Stimulated activated CD8-positive, alpha-beta memory T cell treated with anti-CD3 and anti-CD28 coated beads, Interleukin-12 subunit alpha, Interleukin-12 subunit beta, amount 100 ng/mL, for 4 hours (primary cell): ENCODE measurements at places on chromosomes 12 and 14.

DNA sequence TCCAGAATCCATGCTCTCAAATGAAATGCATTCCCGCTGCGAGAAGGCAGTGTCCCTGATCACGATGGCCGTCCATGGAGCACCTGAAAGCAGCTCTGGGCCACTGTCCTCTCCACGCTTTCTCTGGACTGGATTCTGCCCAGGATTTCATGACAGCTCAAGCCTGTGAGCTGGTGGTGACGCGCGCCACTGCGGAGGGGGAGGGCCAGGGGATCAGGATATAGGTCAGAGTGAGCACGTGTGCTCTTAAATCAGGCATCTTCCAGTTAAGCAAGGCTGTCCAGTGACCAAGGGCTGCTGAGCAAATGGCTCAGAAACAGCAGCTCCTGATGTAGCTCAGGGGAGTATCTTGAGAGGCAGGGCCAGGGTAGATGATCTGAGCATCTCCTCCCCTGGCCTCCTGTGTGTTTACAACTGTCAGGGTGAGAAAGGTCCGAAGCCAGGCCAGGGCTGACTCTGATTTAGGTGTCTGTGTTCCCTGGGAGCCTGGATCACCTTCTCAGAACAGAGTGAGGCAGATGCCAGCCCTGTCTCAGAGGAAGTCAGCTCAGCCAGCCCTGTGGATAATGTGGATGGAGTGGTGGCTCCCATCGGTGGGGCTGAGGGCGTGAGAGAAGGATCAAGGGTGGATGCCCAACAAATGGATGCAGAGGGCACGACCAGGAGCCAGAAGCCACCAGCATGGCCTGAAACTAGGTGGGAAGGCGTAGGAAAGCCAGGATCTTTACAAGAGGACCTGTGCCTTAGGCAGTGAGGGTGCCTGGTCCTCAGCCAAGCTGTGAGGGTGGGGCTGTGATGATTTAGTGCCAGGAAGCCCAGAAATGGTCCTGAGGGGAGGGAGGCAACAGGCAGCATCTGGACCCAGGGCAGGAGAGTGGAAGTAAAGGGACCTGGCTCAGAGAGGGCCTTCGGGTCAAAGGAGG lies 55.3 kb downstream of the ELK3 start:
- DNase-seq: no peak

- DNase-seq: no peak
Measured at GRCh38 chr14:36988568-36988967, 183.8 kb downstream of the SLC25A21 start.

DNA sequence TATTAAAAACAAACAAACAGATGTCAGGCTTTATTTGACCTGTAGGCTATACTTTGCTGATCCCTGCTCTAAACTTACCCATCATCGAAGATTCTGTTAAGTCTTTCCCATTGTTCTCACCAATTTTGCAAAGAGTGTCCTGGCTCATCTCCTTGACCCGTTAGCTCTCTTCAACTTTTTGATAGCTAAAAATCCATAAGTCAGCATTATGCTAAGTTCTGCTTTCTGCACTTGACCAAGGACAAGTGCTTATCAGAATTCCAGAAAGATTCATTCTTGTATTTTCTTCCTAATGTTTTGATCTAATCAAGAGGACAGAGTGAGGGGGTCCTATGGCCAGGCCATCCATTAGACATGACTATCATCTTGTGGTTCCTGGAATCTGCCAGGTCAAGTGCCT lies 503.5 kb downstream of the FUT8 start:
- DNase-seq: no peak

- no peak for DNase-seq
Measured at GRCh38 chr12:31260840-31261239, 65.1 kb downstream of the SINHCAF start.

DNA sequence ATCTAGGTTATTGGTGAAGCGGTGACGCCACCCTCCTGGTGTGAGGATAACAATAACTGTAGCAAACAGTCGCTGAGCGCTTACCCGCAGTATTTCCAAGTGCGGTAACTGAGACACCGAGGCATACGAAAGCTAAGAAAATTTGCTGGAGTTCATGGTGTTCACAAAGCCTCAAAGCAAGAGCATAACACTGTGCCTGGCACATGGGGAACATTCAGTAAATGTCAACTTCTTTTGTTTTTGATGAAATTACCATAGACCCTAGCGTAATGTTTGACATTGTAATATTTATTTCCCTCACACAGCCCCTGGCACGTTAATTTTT lies 767 bp downstream of the YEATS4 start:
- DNase-seq: no peak

DNA sequence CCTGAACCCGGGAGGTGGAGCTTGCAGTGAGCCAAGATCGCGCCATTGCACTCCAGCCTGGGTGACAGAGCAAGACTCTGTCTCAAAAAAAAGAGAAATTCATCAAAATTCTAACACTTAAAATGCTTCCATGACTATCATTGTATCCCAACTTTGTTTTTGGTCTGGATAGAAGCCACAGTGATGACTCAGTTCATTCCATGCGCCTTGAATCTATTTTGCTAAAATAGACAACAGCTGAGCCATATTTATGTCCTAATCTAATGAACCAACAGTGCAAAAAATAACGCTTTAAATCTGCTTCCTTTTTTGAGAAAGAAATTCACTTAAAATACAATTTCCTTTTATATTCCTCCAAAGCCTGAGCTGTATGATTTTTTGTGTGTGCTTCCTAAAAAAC lies 23.2 kb upstream of the BICD1 start:
- DNase-seq: no peak

GRCh38 chr12:50609292-50609874 lies 104.6 kb downstream of the DIP2B start:
- DNase-seq: no peak

- no peak for DNase-seq
Measured at GRCh38 chr14:45242706-45243105, 10.3 kb downstream of the MIS18BP1 start.

DNA sequence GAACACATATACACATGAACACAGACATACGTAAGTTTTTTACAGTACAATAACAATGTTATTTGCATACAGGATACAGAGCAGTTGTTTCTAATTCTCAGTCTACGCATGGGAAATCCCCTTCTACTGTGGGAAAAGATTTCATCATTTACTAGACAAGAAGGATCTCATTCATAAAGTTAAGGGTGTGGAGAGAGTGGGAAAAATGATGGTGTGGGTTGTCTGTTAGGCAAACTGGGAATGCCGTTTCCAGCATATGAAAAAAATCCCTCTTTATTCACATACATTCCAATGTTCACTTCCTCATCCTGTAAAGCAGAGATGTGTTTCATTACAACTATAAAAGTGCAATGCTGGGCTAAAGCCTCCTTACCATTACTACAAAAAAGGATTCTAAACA lies 120.9 kb downstream of the SINHCAF start:
- DNase-seq: no peak

GRCh38 chr12:122984612-122985337 lies 4.3 kb downstream of the ARL6IP4 start:
- DNase-seq: no peak

GRCh38 chr12:118064608-118065007 lies 3.6 kb upstream of the WSB2 start:
- DNase-seq: no peak

DNA sequence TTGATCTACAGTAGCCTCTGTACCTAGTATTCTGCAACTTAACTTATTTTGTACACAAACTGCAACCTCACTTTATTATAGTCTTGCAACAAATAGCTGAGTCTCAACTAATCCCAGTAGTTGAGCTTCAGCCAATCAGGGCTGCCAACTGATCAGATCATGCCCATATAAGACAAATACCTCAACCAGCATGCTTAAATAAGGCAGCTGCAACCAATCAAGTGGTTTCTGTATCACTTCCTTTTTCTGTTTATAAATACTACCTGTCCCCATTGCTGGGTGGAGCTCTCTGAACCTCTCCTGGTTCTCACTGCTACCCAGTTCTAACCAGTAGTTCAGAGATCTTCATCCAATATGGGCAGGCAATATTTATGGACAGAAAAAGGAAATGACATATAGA lies 248.5 kb upstream of the FBXO33 start:
- DNase-seq: no peak

DNA sequence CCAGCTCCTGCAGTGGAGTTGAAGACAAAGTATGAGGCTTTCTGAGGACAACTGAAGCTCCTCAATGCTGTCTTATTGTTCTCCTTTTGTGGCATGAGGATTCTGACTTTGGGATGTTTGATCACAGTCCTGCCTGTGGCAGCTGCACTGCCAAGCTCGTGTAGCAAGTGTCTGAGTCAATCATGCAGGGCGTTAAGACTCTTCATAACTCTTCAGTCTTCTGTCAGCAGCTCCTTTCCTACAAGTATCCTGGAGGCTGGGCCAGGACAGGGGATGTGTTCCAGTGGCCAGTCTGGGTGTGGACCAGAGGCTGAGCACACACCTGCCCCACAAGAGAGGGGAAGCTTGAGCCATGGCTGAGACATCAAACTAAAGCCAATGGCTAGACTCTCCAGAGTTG lies 94.3 kb downstream of the PELI2 start:
- DNase-seq: no peak

DNA sequence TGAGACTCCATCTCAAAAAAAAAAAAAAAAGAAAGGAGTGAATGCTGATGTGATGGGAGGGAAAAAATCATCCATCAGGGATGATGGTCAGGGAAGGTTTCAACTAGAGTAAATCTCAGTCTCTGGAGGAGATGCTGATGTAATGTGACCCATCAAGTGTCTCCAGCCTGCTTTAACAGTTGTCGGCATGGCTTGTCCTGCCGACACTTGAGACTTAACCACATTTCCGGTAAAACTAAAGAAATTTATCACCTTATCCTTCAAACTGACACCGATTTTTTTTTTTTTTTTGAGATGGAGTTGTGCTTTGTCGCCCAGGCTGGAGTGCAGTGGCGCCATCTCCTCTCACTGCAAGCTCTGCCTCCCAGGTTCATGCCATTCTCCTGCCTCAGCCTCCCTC lies 21.5 kb upstream of the ANAPC5 start:
- no peak for DNase-seq

GRCh38 chr12:117167769-117168168 lies 22.5 kb downstream of the FBXO21 start:
- DNase-seq: no peak

- no peak for DNase-seq
Measured at GRCh38 chr12:122399254-122399591, 23.2 kb downstream of the CLIP1 start.

DNA sequence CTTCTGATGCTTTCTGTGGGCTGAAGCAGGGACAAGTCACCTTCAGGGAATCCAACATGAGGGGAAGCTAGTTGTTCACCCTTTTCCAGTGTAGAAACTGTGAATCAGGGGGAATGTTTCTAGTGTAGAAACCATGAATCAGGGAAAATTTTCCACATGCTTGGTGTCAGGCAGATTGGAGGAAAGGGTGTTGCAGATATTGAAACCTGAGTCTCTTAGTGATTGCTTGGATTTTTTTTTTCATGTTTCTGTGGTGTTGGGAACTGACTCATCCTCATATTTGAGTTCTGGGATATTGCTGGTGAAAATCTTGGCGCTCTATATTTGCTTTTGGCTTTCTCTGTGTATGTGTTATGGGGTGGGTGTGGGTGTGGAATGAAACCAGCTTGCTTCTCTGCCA lies 144.5 kb upstream of the FBXO33 start:
- DNase-seq: no peak

DNA sequence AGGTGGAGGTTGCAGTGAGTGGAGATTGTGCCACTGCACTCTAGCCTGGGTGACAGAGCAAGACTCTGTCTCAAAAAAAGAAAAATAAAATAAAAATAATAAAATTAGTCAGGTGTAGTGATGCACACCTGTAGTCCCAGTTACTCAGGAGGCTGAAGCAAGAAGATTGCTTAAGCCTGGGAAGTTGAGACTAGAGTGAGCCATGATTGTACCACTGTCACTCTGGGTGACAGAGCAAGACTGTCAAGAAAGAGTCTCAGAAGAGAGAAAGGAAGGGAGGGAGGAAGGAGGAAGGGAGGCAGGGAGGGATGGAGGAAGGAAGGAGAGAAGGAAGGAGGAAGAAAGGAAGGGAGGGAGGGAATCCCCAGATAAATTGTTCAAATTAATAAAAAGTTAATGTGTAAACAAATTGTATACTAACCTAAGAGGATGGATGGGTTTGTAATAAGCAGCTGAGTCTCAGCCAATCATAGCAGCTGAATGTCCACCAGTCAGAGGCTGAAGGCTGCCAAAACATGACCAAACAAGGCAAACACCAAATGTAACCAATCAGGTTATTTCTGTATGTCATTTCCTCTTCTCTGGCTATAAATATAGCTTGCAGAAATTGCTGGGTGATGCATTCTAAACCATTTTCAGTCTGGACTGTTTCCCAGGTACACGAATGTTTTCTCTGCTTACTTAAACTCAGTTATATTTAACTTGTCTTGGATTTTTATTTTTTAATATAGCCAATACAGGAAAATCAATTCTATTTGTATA lies 6.1 kb upstream of the CDCA4 start:
- no peak for DNase-seq

- DNase-seq: no peak
Measured at GRCh38 chr12:109818253-109818652, 14.9 kb downstream of the TRPV4 start.

DNA sequence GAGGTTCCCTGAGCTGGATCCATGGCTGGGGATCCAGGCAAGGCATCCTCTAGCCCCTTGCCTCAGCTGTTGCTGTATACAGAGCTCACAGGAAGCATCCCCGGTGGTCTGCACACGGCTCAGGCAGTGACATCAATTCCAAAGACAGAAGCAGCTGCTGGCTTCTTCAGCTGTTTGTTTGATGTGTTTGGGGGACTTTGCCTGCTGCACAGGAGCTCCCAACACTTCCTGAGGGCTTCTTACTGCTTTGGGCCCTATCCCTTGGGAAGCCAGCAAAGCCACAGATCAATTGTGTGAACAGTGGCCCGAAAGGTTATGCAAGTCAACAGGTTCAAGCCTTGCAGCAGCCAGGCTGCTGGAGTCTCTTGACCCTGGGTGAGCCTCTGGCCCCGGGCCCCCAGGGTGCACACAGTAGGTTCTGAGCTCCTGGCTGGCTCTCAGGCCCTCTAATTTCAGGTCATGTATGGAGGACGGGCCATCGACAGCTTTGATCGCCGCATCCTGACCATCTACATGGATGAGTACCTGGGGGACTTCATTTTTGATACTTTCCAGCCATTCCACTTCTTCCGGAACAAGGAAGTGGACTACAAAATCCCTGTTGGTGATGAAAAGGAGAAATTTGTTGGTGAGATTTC lies 42.6 kb downstream of the CCDC92 start:
- DNase-seq: no peak

DNA sequence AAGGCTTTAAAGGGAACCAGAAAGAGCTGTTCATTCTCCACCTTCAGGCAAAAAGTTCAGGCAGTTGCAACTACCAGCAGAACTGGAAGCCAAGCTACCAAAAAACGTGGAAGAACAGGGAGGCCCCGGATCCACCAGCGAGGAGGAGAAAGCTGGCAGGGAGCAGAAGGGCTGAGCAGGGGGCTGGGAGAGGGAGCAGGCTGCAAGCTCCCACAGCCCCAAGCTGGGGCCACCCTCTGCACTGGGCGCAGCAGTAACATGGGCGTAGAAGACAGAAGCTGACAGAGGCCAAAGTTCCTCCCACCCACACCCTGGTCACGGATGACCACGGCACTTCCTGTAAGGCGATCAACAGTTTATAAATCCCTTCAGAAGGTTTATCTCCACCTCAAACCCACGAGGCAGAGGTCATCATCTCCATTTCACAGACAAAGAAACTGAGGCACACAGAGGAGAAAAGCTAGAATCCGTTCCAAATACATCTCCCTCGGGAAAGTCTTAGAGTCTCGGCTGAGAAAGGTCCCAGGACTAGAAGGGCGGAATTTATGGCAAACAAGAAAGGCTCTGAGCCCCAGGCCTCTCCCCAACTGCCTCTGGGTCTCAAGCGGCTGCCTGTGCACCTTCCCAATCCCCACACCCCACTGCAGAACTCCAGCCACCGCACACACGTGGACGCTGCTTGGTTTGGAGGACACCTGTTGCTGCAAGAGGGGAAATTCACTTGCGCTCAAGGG lies 1.8 kb downstream of the CCDC85C start:
- DNase-seq: no peak

GRCh38 chr12:51533799-51534198 lies 57.2 kb upstream of the SCN8A start:
- no peak for DNase-seq
